Stimulated activated CD8-positive, alpha-beta memory T cell treated with anti-CD3 and anti-CD28 coated beads, Interleukin-15, amount 100 ng/mL, for 24 hours (primary cell): ENCODE measurements at places on chromosomes 7 and 10.

- DNase-seq = no peak
Observed at GRCh38 chr10:28082316-28082715, 83.4 kb upstream of the ODAD2 start.

DNA sequence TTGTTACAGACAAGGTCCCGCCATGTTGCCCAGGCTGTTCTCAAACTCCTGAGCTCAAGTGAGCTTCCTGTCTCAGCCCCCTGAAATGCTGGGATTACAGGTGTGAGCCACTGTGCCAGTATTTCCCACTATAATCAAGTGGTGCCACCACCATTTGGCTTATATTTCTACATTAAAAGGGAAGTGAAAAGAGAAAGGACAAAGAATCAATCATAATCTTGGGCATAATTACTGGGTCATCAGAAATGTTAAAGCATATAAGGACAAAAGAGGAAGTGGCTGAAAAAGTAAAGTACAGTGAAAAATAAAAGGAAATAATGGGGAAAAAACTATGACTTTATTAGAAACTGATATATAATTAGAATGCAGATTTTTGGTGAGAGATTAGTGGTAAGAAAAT lies 25.7 kb upstream of the ENTPD1 start:
- DNase-seq = no peak

DNA sequence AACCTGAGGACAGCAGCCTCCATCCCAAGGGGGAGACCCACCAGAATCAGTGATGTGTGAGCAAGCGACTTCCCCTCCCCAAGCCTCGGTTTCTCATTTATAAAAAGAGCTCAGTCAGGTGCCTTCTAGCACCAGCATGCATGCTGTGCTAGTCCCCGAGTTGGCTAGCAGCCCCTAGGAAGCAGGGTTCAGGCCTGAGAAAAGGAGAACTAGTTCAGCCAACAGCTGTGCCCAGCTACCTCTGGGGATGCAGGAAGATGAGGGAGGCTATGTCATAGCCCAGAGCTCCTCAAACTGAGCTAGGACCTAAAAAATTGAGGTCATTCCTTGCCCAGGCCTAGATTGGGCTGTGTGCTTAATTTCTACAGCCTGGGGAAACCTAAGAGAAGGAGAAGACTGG lies 13.7 kb downstream of the DRGX start:
- DNase-seq = no peak

DNA sequence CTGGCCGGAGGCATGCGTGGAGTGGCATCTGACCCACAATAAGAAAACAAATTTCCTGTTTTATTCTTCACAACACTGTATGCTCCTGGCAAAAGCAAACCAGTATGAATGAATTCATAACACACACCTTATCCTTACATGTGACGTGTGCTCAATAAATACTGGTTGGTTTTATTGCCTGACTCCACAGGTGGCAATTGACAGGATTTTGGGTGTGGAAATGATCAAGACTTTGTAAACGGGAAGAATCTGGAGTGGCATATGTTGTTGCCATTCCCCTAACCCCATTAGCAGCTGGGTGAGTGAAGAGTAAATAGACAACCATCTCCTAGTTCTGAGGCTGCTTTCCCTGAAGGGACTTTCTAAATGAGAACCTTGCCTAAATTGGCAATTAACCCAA lies 215.5 kb upstream of the AOAH start:
- DNase-seq = no peak

- no peak for DNase-seq
Observed at GRCh38 chr7:24576171-24577025, 3.1 kb downstream of the PALS2 start.

GRCh38 chr10:69413221-69413865 lies 3.4 kb downstream of the TACR2 start:
- DNase-seq = no peak

GRCh38 chr10:71923138-71923692 lies 41.0 kb upstream of the CHST3 start:
- DNase-seq = no peak

DNA sequence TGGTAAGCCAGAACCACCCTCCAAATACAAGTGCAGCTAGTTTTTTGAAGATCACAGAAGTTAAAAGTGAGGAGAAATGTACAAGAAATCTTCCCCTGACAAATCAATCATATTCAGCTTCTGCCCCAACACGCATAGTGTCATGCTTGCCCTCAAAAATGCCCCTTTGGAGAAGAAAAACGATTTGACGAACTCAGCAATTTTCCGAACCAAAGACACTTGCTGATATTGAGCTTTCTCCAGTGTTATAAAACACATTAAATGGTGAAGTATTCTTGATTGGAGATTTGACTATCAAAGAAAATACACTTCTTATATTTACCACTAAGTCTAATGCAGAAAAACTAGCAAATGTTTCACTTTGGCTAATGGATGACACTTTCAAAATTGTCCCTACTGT lies 195.5 kb downstream of the ETV1 start:
- DNase-seq = no peak

DNA sequence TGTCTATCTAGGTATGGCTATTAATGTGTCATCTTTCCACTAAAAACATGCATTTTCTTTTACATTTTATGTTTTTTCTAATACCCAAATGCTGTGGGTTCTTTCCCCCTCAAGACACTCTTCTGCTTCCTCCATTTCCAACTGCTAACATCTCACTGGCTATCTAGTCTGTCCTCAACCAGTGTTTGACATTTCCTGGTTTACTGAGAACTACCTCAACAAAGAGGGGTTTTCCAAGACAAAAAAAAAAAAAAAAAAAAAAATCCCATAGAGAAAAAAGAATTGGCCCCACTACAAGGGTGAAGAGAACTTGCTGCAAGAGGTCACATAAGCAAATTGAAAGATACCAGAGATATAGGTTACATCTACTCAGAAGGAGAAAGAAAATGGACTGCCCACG lies 359.7 kb downstream of the CRPPA start:
- no peak for DNase-seq

DNA sequence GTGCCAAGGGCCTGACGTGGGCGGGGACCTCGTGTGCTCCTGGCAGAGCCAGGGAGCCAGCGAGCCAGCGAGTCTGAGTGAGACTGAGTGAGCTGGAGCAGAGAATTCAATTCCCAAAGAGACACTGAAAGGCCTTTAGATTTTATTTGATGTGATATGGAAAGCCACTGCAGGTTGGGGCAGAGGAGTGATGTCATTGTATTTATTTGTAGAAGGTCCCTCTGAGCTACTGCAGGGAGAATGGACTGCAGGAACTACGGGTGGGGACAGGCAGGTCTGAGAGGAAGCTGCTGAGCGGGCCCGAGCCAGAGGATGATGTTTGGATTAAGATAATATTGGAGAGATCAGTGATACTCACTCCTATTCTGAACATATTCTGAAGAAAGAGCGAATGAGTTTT lies 445.8 kb upstream of the ANKRD30A start:
- DNase-seq = no peak

DNA sequence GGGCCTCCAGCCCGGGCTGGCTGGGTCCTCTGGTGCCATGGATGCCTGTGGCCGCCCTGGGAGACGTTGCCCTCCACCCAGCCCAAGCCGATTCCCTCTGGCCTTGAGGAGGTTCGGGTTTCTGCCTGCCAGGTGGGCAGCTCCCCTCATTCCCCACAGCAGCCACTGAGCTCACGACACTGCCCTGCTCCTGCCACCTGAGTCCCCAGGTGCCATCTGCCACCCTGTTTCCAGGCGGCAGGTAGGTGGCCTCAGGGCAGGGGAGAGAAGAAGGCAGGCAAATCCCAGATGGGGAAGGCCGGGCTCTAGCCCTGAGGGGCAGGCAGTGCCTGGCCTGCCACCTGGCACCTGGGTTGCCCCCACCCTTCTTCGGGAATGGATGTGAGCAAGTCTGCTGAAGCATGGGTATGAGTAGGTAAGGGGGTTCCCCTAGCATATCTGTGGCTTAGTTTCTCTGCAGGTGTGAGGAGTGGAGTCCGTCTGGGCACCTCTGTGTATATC lies 92.2 kb upstream of the PPIF start:
- no peak for DNase-seq

DNA sequence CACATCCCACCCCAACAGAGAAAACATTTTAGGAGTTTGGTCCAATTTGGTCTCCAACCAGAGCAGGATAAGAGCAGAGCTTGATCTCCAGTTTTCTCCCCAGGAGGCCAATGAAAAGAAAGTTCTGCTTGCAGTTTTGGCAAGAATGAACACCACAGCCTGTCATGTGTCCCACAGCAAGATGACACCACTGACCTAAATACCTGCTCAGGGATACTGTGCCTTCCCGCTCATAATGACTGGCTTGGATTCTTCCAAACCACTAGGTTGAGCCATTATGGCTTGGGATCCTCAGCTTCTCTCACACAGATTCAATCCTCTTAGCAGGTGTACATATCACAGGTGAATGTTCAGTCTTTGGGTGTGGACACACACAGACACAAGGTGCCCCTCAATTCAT lies 53.3 kb downstream of the C10orf90 start:
- no peak for DNase-seq

- DNase-seq = no peak
Observed at GRCh38 chr10:29850371-29850770, 209.0 kb downstream of the JCAD start.

DNA sequence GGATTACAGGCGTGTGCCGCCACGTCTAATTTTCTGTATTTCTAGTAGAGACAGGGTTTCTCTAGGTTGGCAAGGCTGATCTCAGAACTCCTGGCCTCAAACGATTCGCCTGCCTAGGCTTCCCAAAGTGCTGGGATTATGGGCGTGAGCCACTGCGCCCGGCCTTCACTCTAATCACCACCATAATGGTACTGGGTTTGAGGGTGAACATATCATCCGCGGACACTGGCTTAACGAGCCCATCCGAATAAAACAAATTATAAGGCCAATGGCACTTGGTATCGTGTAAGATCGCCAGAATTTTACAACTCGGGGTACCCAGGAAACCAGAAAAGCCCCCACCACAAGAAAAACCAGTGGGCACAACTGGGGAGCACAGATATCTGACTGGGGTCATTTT lies 580 bp downstream of the FAM200A start:
- DNase-seq = no peak

GRCh38 chr7:42843205-42843800 lies 68.6 kb downstream of the C7orf25 start:
- DNase-seq = no peak

DNA sequence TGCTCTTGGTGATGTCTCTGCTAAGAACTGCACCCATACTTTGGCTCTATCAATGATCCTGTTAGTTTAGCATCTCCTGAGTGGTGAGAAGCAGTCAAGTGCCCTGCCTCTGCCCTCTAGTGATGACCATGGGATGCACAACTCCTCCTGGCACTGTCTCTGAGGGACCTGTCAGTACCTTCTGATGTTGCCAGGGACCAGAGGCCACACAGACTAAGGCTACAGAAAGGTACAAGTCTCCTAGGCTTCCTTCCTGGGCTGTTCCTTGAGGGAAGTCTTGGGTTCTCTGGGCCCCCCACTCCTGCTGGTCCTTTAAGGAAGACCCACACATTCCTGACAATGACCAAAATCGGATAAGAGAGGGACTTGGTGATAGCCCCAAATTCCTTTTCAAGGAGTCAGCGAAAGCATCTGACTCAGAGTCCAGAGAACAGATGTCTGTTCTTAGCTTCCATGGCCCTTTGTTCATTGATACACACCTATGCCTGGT lies 15.3 kb downstream of the NKX2-3 start:
- DNase-seq = no peak

DNA sequence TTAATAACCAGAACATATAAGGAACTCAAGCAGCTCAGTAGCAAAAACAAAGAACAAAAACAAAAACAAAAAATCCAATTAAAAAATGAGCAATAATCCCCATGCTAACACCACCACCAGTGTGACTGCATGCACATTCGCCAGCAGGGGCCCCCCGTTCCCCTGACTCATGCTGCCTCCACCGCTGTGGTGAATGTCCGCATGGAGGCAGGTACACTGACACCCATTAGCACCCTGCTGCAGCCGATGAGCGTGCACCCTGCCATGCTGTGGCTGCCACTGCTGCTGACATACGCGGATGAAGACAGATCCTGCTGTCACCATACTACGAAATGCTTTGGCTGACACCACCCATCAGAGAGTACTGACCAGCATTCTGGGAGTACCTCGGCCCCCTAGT lies 321.6 kb upstream of the LRRTM3 start:
- no peak for DNase-seq

GRCh38 chr7:25823571-25823970 lies 328.4 kb upstream of the NFE2L3 start:
- no peak for DNase-seq

GRCh38 chr7:3888096-3888495 lies 587.0 kb downstream of the SDK1 start:
- DNase-seq = no peak

GRCh38 chr10:28981007-28981406 lies 303.7 kb downstream of the BAMBI start:
- no peak for DNase-seq

- no peak for DNase-seq
Observed at GRCh38 chr10:108561649-108562048, 1361.7 kb downstream of the XPNPEP1 start.

GRCh38 chr10:91605968-91606367 lies 26.9 kb downstream of the PPP1R3C start:
- DNase-seq = no peak

DNA sequence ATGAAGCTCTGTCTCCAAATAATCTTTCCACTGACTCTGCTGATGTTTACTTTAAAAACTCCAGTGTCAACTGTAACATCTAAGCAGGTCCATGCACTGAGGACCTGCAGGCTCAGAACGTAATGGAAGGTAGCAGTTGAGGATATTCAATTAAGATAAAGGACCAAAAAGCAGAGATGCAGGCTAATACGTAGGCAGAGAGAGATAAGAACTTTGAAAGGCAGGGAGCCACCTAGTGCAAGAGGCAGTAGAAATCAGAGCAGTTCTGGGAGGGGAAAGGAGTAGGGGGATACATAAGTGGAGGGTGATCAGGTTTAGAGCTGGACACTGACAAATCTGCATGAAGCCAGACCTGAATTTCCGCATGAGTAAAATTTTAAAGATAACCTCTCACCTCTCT lies 114.5 kb upstream of the POM121L12 start:
- DNase-seq = no peak

GRCh38 chr7:143979998-143980397 lies 20.1 kb upstream of the OR6B1 start:
- DNase-seq = no peak

- no peak for DNase-seq
Observed at GRCh38 chr10:70122742-70123141, 9.9 kb downstream of the AIFM2 start.
